ENCODE measurements at places on chromosomes 3 and 15.

DNA sequence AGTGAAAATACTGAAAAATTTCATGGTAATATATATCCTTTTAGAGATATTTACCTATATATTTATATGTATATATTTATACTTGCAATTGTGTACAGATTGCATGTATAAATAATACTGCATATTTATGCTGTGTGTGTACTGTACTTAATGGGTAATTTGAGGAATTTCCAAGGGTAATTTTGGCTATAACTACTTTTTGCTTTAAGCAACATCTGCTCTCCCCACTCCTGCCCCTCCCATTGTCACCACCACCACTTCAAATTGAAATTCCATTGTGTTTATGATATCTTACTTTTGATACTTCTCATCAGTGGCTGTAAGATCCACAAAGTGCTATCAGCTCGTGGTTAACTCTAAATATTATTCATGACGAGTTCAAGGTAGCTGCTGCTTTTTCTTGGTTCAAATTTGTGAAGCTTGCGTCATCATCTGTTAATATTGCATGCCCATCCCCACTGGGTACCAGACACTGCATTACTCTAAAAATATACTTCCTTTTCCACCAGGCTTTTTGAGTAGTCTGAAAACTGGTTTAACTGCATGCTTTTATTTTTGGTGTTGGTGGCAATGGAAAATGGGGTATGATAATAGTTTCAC is 91.7 kb upstream of the MITF start:
- no peak for DNase-seq

DNA sequence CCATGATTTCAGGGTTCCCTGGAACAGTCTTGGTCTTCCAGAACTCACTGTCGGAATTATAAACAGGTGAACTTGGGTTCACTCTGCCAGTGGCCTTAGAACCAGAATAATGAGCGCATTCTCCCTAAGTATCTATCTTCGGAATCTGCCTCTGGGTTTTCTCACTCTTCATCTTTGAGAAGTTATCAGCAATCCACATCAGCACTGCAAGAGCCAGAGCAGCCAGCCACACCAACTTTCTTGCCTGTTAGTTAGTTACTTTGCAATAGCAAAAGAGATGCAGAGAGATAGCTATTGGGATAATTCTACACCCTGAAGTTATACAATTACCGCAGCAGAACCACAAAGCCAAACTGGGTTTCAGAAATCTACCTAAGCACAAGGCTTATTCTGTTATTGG is 25.8 kb downstream of the GLB1 start:
- no peak for DNase-seq

DNA sequence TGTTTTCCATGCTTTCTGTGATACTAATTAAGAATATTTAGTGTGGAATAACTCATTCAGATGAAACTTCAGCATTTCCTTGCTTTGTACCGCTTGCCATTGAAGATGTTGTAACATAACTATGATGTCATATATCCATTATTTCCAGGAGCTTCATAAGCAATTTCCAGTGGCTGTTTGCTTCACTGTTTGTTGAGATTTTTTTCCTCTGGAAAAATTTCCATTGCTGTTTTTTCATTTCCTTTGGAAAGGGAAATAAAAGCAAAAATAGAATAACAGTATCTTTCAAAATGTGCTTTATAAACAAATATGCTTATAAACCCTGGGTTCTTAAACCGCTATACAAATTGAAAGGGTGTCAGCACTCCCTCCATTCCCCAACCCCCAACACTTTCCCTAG is 319.6 kb upstream of the SEMA6D start:
- no peak for DNase-seq

- DNase-seq: no peak
Observed at GRCh38 chr3:67619991-67620390, 34.4 kb downstream of the SUCLG2 start.

DNA sequence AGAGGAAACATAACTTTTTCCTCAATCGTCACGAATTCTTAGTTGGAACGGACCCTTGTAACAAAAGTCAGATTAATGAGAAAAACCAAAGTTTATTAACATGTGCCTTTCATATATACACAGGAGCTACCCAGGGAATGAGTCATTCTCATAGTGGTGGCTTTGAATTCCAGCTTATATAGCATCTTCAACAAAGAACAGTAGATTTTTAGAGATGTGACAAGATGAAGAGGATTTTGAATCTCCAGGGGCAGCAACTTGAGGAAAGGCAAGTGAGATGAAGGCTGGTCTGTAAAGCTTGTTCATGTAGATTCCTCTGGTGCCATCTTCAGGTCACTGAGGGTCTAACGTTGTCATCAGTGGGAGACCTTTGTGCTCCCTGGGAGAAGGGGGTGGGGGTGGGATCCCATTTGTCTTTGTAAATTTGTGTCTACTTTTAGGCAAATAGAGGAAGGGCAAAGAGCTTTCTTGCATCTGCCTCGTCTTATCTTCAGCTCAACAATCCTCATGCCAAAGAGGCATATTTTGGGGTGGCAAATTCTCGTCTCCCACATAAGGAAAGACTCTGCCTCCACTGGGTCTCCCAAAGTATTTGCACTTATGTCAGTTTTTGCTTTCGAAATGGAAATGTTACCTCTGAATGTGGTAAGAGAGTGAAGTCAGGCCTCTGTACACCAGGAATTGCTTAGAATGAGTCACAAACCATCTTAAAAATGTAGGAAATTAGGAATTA is 29.5 kb downstream of the CLEC3B start:
- no peak for DNase-seq

- DNase-seq: no peak
Observed at GRCh38 chr3:31391150-31391549, 141.6 kb upstream of the STT3B start.

DNA sequence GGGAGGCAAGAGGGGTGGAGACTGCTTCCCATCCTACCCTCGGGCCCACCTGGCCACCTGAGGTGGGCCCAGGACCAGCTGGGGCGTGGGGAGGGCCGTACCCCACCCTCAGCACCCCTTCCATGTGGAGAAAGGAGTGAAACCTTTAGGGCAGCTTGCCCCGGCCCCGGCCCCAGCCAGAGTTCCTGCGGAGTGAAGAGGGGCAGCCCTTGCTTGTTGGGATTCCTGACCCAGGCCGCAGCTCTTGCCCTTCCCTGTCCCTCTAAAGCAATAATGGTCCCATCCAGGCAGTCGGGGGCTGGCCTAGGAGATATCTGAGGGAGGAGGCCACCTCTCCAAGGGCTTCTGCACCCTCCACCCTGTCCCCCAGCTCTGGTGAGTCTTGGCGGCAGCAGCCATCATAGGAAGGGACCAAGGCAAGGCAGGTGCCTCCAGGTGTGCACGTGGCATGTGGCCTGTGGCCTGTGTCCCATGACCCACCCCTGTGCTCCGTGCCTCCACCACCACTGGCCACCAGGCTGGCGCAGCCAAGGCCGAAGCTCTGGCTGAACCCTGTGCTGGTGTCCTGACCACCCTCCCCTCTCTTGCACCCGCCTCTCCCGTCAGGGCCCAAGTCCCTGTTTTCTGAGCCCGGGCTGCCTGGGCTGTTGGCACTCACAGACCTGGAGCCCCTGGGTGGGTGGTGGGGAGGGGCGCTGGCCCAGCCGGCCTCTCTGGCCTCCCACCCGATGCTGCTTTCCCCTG is 2.2 kb upstream of the FES start:
- DNase-seq: no peak

DNA sequence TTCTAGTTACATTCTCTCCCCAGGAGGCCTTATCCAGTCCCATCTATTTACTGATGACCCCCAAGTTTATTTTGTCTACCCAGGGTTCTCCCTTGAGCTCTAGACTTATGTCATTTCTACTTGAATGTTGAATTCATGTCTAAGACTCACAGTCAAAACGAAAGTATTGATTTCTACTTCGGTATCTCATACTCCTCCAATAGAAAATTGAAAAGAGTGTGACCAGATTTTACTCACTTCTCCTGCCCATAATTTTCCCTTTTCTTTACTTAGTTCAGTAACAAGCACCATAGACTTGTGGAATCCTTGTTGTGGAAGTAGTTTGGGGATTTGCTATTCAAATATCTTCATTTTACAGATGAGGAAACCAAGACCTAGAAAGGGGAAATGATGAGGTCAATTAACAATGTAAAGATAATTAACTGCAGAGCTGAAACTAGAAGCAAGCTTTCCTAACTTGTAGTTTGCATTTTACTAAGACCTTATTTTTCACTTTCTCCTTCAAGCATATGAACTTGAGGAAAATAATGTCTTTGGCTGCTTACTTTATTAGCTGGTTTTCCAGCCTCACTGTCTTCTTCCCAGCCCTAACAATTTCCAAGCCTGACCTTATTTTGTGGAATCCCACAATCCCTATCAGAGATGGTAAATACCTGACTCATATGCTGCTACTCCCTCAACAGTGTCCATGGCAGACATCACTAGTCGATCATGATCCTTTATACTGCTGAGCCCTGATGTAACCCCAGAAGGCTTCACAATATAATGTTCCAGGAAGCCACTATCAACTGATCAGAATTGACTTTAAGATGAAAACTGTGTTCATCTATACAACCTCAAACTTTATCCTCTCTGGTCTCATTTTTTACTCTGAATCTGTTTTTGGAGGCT is 123.9 kb upstream of the AGBL1 start:
- no peak for DNase-seq

- DNase-seq: no peak
Observed at GRCh38 chr3:115517457-115518050, 105.8 kb upstream of the GAP43 start.

GRCh38 chr15:63041974-63042876 is at the start of gene TPM1:
Gene TPM1, plus strand, starts transcription at chr15:63042747. Its CDS starts 83 bp downstream, at chr15:63042830.
- peak; percentile 33 for DNase-seq

GRCh38 chr3:24086206-24086605 is 141.1 kb downstream of the NR1D2 start:
- no peak for DNase-seq

- DNase-seq: no peak
Observed at GRCh38 chr3:177439694-177440269, 242.5 kb upstream of the TBL1XR1 start.

DNA sequence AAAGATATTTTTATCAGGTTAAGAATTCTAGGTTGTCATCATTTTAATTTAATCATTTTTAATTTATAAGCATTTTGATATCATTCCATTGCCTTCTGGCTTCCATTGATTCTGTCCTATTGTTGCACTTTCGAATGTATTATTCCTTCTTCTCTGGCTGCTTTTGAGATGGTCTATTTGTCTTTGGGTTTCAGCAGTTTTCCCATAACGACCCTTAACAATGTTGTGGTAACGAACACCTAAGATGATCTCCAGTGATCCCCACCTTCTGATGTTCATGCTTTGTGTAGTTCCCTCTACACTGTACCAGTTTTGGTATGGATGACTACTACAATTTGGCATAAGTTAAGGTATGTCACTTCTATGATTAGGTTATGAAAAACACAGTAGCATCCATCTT is 59.9 kb downstream of the MINAR1 start:
- no peak for DNase-seq

DNA sequence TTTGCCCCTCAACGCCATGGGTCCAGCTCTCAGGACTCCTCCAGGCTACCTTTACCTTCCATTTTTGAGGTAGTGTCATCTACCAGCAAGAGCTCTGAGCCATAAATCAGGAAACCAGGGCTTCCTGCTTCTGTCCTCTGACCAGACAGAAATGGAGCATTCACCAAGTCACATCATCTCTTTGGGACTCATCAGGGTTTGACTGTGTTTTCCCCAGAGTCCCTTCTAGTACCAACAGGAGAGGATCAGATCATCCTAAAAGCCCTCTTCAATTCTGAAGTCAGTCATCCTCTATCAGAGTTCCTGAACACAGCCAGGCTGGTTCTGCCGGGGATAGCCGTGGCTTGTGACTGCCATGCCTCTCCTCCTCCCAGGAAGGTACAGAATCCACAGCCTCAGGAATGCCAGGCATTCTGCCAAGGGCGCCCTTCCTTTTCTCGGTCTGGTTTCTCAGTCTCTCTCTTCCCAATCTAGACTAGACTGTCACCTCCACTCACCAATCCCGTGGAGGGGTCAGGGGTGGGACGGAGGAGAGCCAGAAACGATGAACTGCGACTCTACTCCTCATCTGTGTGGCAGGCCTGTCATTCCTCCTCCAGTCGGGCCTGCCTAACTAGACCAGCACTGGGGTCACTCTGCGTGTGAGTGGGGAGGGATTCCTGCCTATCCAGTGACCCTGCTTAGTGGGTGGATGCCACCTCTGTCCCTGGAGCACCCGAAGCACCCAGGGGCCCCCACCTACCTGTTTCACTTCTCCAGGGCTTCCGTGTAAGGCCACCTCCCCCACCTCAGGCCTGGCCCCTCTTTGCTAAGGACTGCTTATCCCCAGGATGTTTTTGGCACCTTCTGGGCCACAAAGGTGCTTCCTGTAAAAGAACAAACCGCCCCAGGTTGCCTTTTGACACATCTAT is 30.9 kb downstream of the CCNL1 start:
- no peak for DNase-seq

DNA sequence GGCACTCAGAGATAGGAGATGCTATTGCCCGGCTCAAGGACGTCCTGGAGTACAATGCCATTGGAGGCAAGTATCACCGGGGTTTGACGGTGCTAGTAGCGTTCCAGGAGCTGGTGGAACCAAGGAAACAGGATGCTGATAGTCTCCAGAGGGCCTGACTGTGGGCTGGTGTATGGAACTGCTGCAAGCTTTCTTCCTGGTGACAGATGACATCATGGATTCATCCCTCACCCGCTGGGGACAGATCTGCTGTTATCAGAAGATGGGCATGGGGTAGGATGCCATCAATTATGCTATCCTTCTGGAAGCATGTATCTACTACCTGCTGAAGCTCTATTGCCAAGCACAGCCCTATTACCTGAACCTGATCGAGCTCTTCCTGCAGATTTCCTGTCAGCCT is 26.4 kb downstream of the BCL2A1 start:
- no peak for DNase-seq

DNA sequence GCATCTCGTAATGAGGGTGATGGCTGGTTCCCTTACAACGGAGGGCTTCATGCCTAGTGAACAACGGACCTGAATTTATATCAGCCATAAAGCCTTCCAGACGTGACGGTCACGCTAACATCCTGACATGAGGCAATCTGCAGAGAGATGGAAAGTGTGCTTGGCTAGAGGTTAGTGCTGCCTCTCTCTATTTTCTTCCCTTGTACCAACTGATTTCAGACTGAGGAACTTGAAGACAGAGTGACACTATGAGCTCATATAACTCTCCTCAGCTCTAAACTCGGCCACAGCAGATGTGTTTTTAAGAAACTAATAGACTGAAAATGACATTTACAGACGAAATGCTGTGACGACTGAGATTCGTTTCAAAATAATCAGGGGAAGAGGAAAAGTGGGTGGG is 122.4 kb downstream of the XXYLT1 start:
- no peak for DNase-seq

GRCh38 chr15:90401495-90401894 is 13.5 kb downstream of the IQGAP1 start:
- no peak for DNase-seq

GRCh38 chr15:32956006-32956405 is 238.2 kb downstream of the GREM1 start:
- DNase-seq: no peak

- peak; percentile 37 for DNase-seq
Observed at GRCh38 chr3:113275929-113276750, 64.8 kb downstream of the BOC start.

GRCh38 chr15:66188464-66188863 is 65.1 kb downstream of the MEGF11 start:
- DNase-seq: peak; percentile 23

GRCh38 chr3:133915685-133916658 is 20.3 kb upstream of the RAB6B start:
- DNase-seq: no peak

GRCh38 chr3:125967156-125967555 is 1.8 kb upstream of the ROPN1B start:
- peak; percentile 61 for DNase-seq
